Stimulated activated CD4-positive, alpha-beta T cell treated with anti-CD3 and anti-CD28 coated beads, Interleukin-12 subunit alpha, Interleukin-12 subunit beta, amount 100 ng/mL, for 24 hours (primary cell): ENCODE measurements at places on chromosomes 2 and 18.
A peak's percentile ranks its signal among the peaks of the same experiment; 100 is the strongest.

DNA sequence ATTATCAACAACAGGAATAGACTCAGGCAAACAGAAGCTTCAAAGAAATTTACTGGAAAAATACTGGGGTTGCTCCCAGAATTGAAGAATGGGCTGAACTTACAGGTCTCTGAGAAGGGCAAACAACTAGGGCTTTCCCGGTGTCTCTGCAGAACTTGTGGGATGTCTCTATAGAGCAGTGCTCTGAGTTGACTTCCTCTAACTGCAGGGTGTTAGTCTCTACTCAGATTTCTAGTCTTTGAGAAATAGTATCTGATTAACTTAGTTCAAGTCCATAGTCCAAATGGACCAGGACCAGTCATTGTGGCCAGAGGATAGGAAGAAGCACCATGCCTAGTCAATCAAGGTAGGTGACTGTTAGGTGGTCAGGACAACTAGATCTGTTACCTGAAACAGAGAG, 45.8 kb downstream of the LIMS1 start:
- no peak for DNase-seq

GRCh38 chr2:203689426-203690116, 16.9 kb upstream of the CD28 start:
- DNase-seq: no peak

DNA sequence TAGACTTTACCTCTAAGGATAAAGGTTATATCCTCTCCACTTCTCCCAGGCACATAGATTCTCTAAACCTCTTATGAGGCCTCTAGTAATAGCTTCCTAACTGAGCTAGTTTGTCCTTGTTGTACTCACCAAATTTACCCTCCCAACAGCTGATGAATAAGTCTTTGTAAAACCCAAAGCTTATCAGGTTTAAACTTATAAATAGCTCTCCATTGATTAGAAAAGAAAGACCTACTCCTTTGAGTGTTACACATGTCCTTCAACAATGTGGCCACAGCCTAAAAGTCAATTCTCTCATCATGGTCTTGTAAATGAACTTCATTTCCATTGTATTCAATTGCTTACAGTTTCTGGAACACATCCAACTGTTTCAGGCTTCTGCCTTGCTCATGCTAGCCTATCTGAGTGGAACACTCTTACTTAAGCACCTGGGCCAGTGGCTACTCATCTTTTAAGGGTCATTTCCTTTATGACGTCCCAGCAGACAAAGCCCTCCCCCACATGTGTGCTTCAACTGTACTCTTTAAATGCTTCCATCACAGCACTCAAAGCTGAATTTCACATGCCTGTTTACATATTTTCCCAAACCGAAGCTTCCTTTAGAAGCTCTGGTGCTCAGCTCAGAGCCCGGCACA, 131.6 kb downstream of the CDH2 start:
- DNase-seq: no peak

GRCh38 chr2:85340034-85340892, 12.5 kb upstream of the TGOLN2 start:
- DNase-seq: no peak

- DNase-seq: no peak
These were observed 36.7 kb downstream of the NDUFAF7 start for GRCh38 chr2:37268111-37268510.

DNA sequence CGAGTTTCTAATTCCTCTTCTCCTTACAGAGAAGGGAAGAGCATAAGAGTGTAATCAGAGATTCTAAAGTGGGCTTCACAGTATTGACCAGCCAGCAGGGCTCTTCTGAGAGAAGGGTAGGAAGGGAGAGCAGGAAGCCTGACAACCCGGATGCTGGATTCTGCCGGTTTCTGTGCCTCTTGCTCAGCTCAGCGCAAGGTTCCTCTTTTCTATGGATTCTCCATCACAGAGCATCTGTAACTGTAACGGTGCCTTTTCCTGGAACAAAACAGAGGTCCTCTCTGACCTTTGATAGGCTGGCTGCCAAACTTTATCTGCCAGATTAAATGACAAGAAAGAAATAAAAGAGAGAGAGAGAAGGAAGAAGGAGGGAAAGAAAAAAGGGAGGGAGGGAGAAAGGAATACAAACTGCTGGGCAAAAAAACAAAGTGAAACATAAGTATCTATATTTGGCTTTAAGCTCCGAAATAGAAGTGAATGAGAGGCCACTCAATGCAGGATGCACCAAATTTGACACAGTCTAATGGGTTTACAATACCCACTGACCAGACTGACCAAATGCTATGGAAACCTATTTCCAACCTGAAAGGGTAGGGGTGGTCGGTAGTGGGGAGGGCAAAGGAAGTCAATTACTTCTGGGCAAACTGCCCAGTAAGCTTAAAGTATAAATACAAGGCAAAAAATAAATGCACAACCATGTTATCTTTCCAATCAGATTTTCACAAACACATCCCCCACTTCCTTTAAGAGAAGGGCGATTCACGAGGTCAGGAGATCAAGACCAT, 59.2 kb downstream of the PIEZO2 start:
- DNase-seq: no peak

DNA sequence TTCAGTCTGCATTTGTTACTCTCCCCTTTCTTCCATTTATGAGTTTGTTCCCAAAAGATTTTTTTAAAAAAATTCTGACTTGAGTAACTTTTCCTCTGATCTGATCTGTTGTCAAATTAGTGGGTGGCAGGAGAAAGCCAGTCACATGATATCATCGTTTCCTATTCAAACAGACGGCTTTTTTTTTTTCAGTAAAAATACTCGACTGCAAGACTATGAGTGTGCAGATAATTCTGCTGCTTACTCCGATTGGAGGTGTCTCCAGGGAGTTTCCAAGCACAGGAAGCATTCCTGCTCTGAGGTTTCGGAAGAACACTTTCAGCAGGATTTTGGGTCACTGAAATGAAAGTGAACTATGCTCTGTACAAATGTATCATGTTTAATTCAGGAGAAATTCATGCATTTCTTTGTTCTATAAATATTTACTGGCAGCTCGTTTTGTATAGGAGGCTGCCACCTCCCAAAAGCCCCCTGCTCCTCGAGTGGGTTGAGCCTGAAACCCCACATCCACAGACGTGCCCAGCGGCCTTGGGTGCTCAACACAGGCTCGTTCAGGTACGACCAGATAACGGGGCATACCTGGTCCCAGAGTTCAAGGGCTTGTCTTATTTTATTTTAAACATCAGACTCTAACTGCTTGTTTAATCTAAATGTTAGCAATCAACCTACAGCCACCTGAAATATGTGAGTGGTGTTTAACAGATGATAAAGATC, 126.9 kb upstream of the ZNF516 start:
- no peak for DNase-seq

DNA sequence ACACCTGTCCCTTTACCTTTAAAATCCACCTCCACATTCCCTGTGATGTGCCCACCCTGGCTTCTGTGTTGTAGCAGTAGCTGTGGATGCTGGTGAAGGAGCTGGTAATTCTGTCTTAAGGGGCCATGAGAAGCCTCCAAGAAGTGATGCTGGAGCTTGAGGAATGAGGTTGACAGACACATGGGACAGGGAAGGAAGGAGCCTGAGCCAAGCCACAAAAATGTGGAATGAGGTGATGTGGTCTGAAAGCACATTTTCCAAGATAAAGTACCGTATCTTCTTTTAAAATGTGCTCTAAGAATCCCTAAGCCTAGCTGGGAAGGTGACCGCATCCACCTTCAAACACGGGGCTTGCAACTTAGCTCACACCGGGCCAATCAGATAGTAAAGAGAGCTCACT, 31.2 kb downstream of the VWA3B start:
- DNase-seq: no peak

- DNase-seq: no peak
These were observed 164.4 kb downstream of the TMEFF2 start for GRCh38 chr2:192030289-192030688.

DNA sequence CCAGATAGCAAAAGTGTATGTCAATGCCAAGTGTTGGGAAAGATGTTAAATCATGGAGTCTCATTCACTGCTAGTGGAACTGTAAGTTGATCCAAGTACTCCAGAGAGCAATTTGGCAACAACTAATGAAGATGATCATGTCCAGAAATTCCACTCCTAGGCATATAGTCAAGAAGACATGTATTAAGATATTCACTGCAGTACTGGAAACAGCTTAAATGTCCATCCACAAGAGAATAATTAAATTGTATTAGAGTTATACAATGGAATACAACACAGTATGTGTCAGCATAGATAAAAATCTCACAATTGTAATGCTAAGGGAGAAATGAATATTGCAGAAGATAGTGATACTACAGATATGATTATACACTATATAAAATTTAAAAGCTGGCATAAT, 15.2 kb upstream of the LBH start:
- DNase-seq: no peak

- no peak for DNase-seq
These were observed 142.6 kb upstream of the ITGA4 start for GRCh38 chr2:181314551-181314950.

GRCh38 chr2:78644854-78645253, 380.6 kb upstream of the REG3G start:
- no peak for DNase-seq

DNA sequence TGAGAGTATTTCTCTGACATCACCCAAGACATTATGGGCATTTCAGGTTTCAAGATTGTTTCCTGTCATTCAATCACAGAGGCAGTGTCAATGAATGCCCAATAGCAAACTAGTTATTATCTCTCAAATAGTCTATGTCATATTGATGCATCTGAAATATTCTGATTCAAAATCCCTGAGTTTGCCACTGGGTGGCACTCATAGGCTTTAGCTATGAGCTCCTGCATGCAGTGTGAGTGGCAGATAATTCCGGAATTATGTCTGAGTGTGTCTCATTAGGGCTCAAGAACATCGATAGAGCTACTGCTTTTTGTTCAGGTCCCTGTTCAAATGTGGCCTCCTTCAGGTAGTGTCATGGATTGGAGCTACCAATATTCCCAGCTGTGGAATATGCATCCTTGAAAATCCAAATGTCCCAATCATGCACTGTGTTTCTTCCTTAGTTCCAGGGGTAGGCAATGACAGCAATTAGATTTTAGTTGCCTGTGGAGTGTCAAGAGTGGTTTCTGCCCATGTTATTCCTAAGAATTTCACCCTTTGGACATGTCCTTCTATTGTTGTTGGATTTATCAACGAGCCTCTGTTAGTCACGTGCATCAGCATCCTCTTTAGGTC, 7.8 kb upstream of the OR6B3 start:
- peak; percentile 24 for DNase-seq

DNA sequence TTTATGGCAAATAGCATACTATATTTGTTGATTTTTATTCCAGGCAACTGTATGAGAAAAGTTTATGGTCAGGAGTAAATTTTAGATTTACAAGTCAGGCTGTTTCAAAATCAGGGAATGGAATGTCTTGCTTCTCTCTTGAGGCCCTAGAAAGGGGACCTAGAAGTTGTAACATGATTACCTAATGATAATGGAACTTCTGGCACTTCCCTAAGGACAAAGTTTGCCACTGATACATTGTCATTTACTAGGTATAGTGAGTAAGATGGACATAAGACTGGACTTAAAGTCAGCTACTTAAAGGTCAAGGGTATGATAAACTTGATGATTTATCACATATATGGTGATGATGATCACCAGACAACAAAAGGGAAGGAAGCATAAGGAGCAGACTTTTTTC, 103.3 kb upstream of the VRK2 start:
- DNase-seq: no peak

DNA sequence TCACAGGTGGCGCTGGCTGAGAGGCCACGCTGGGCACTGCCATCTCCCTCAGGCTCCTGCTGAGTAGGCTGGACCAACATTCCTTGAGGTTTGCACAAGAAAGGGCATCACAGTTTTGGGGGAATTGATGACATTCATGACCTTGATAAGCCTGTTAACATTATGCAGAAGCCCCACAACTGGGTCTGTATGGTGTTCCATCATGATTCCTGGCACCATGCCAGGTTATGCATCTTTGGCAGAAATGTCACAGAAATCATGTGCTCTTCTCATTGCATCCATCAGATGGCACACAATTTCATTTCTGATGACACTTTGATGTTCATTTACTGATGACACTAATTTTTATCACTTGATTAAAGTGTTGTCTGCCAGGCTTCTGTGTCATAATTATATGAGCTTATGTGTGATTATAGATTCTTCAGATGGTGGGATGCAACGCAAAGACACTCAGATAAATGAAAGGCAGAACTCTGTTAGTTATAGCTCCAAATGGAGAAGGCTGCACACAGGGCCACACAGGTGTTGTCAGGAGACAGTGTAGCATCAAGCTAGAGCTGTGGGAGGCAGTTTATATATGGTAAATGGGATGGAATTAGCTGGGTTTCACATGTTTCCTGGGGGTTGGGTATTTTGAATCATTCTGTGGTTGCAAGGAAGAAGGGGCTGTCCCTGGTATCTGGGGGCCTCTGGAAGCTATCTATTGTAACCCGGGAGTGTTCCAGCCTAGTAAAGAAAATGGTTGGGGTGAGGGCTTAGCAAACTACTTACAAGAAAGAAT, 191.3 kb downstream of the SLC39A10 start:
- DNase-seq: no peak

- DNase-seq: no peak
These were observed 12.9 kb upstream of the NABP1 start for GRCh38 chr2:191664823-191665677.

GRCh38 chr2:175414882-175415487, 233.5 kb upstream of the ATP5MC3 start:
- DNase-seq: no peak
